ENCODE measurements at places on chromosomes 12 and 14. TPM values are rescaled to one million over a fixed set of nuclear protein-coding genes. Genes with fewer than 3 reads are reported as not detected.

Gene LAG3
- total RNA-seq = 10.3 TPM

Gene OR4K15
- not detected for total RNA-seq

Gene MANSC4
- not detected for total RNA-seq

Gene RNF10
- total RNA-seq = 161 TPM

Gene AQP2
- not detected for total RNA-seq

Gene LRP1
- total RNA-seq = 477 TPM

Gene TBX5
- not detected for total RNA-seq
